Left lung (tissue), 14 donors: ENCODE measurements at places on chromosomes 13 and 19.

DNA sequence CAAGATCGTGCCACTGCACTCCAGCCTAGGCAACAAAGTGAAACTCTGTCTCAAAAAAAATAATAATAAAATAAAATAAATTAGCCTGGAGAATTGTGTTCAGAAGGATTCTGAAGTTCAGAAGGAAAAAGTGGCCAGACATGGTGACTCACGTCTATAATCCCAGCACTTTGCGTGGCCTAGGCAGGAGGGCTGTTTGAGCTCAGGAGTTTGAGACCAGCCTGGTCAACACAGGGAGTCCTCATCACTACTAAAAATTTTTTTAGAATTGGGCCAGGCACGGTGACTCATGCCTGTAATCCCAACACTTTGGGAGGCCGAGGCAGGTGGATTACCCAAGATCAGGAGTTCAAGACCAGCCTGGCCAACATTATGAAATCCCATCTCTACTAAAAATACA, 6.0 kb downstream of the RDH8 start:
- no peak for DNase-seq
- H3K36me3 ChIP-seq = no peaks in the 10 kb centered on the region
- H3K27ac ChIP-seq = no peak overlapping the region
- no peaks in the 10 kb centered on the region for H3K4me1 ChIP-seq
- H3K4me3 ChIP-seq = no peak overlapping the region
- peaks cover 38% of the 10 kb centered on the region for H3K27me3 ChIP-seq

DNA sequence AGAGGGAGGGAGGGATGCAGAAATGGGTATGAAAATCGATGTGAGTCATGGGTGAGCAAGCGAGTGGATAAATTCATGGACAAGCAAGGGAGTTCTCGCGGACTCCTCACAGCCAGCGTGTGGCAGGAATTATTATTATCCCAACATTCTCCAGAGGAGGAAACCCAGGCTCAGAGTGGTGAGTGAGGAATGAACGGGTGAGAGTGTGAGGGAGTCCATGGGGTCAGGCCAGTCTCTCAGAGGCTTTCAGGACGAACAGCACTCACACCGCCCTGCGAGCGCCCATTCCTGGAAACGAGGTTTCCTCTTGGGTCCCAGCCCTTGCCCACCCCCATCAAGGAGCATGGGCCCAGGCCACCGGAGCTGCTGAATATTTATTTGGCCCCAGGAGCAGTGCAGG, 6.3 kb upstream of the DNAAF3 start:
- no peaks in the 10 kb centered on the region for H3K36me3 ChIP-seq
- H3K4me3 ChIP-seq = no peak overlapping the region
- peaks cover 10% of the 10 kb centered on the region for H3K4me1 ChIP-seq
- peaks cover 66% of the 10 kb centered on the region for H3K27me3 ChIP-seq

DNA sequence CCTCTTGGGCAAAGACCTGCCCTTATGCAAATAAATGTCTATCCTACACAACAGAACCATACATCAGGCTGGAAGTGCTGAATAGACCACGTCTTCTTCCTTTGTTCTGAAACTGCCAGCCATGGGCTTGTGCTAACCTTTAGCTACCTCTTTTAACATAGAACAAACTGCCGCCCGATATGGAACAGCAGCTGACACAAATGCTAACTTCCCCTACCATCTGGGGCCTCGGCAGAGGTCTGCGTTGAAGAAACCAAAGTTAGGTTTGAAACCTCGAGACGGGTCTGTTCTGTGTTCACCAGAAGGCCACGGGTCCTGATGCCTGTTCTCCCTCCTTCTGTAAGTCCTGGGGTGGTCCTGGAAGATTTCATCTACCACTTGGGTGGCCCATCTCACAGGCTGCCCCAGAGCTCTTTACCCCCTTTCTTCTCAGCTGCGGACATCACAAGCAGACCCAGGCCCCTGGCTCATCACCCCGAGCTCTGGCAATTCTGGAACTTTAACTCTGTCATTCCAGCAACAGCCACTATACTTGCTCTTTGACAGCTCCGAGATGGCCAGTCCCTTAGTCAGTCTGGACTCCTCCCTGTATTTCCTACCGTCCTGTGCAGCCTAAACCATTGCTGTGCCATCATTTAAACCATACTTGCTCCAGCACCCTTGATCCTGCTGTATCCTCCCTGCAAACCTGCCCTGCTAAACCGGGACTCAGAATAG, 146.7 kb downstream of the USP12 start:
- no peak for DNase-seq
- H3K27me3 ChIP-seq = no peaks in the 10 kb centered on the region
- H3K36me3 ChIP-seq = no peaks in the 10 kb centered on the region
- no peak overlapping the region for H3K4me3 ChIP-seq
- H3K4me1 ChIP-seq = peaks cover 8% of the 10 kb centered on the region

DNA sequence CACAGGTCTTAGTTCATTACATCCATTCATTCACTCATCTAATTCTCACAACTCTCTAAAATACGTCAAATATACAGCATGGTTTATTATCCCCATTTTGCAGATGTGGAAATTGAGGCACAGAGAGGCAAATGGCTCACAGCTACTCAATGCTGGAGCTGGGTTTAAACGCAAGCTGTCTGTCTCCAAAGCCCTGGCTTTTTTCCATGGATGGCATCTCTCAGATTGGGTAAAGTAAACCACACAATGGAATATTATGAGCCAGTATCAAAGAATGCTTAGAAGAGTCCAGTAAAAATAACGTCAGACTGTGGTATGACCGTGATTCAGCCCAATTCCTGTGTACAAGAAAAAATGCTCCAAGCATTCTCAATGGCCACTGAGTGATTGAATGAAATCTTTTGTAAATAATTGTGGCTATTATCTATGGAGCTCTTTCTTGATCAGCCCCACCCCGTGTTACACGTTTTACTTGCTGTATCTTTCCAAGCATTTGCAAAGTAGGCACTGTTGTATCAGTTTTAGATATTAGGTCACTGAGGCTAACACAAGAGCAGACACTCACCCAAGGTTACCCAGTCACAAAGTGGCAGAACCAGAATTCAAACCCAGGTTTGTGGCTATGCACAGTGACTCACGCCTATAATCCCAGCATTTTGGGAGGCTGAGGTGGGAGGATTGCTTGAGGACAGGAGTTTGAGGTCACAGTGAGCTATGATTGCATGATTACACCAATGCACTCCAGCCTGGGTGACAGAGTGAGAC, 5.5 kb upstream of the ACP7 start:
- peaks cover 64% of the 10 kb centered on the region for H3K27me3 ChIP-seq
- peaks cover 6% of the 10 kb centered on the region for H3K4me1 ChIP-seq
- no peak overlapping the region for H3K27ac ChIP-seq
- no peaks in the 10 kb centered on the region for H3K36me3 ChIP-seq
- no peak overlapping the region for H3K4me3 ChIP-seq
- DNase-seq = no peak

DNA sequence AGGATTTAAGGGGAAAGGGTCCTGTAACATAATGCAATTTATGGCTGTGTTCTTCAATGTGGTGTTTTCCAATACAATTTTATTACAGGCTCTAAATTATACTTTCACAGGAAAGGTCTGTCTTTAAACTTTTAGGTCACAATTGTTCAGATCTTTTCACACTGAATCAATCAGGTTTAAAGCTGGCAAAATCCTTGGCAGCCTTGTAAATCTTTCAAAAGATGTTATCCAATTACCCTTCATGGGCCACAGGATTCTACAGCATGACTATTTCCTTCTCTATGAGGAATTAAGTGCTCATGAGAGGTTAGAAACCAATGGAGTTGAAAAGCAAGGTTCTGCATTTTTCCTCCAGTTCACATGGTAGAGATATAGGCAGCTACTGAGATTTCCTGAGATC, 211.5 kb upstream of the MIR17HG start:
- H3K27ac ChIP-seq = no peak overlapping the region
- no peaks in the 10 kb centered on the region for H3K4me1 ChIP-seq
- no peaks in the 10 kb centered on the region for H3K36me3 ChIP-seq
- H3K27me3 ChIP-seq = no peaks in the 10 kb centered on the region
- no peak for DNase-seq

GRCh38 chr19:1057176-1057855, 9.7 kb upstream of the ARHGAP45 start:
- peaks cover 57% of the 10 kb centered on the region for H3K36me3 ChIP-seq
- no peak overlapping the region for H3K4me3 ChIP-seq
- H3K4me1 ChIP-seq = no peaks in the 10 kb centered on the region
- no peak for DNase-seq

- no peaks in the 10 kb centered on the region for H3K4me1 ChIP-seq
- no peak for DNase-seq
- no peaks in the 10 kb centered on the region for H3K27me3 ChIP-seq
- H3K4me3 ChIP-seq = no peak overlapping the region
- H3K27ac ChIP-seq = no peak overlapping the region
- H3K36me3 ChIP-seq = no peaks in the 10 kb centered on the region
Measured at GRCh38 chr13:50140153-50140552, 124.9 kb downstream of the KCNRG start.

- H3K36me3 ChIP-seq = no peaks in the 10 kb centered on the region
- no peak overlapping the region for H3K4me3 ChIP-seq
- H3K27ac ChIP-seq = peak overlapping the region; percentile 41
- H3K4me1 ChIP-seq = peaks cover 39% of the 10 kb centered on the region
Measured at GRCh38 chr19:1860821-1861598, 2.4 kb downstream of the KLF16 start.

DNA sequence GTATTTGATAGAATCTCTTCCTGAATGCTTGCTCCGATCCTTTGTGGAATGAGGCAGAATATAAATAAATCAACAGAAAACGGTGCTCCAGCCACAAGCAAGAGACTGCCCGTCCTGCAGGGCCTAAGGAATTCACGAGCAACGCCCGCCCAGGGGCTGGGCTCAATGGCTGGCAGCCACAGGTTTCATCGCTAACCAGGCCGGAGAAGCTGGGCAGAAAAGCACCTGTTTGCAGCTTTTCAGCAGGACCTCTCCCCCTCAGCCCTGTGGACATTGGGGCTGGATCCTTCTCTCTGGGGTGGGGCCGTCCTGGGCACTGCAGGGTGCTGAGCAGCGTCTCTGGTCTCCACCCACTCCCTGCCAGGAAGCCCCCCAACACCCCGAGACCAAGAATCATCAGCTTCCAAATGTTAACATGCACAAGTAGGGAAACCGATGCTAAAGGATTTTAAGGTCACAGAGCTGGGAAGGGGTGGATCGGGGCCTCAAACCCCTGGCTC, 102.5 kb downstream of the GADD45B start:
- H3K4me3 ChIP-seq = peak overlapping the region; percentile 33
- H3K4me1 ChIP-seq = peaks cover 20% of the 10 kb centered on the region
- DNase-seq = no peak
- H3K36me3 ChIP-seq = no peaks in the 10 kb centered on the region
- no peaks in the 10 kb centered on the region for H3K27me3 ChIP-seq

DNA sequence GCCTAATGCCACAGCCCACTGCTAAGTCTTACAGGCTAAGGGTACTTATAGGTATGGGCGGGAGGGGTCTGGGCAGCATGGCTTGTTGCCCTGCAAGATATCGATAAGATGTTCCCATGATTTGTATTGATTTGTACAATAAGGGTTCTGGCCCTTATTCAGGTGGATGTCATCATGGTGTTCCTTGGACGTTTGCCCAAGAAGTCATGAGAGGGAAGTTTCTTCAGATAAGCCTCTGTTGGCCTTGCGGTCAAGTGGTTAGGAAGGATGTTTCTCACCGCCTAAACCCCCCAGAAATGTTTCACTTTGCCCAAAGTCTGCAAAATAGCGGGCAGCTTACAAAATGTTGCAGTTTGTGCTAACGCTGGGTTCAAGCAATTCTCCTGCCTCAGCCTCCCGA, 7.3 kb downstream of the PARP4 start:
- H3K36me3 ChIP-seq = peaks cover 42% of the 10 kb centered on the region
- H3K27me3 ChIP-seq = no peaks in the 10 kb centered on the region
- H3K4me1 ChIP-seq = peaks cover 6% of the 10 kb centered on the region
- no peak overlapping the region for H3K27ac ChIP-seq
- DNase-seq = no peak
- H3K4me3 ChIP-seq = no peak overlapping the region

DNA sequence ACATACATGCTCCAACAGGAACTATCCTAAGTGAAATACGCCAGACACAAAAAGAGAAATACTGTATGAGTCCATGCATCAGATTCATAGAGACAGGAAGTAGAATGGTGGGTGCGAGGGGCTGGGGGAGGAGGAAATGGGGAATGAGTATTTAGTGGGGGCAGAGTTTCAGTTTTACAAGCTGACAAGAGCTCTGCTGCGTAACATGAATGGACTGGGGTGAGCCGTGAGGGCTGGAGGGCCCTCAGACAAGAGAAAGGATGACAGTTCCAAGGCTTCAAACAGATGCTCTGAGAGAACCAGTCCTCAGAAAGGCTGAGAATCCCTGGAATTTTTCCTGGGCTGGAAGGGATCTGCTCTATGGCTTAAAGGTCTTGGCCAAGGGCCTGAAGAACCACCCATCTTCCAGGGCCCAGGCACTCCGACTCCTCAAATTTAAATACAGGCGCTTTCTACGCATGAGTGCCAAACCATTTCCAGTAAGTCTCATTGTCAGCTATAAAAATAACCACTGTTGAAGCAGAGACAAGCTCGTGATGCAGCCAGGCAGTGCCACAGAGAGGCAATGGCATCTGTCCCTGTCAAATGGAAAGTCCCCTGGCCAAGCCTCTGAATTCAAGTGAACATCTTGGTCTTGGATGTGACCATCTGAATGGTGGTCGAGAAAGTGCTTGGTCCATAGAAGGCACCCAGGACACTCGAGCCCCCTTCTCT, 17.5 kb downstream of the KLF2 start:
- no peak for DNase-seq
- H3K4me1 ChIP-seq = peaks cover 15% of the 10 kb centered on the region
- peak overlapping the region; percentile 42 for H3K27ac ChIP-seq
- no peaks in the 10 kb centered on the region for H3K36me3 ChIP-seq
- H3K4me3 ChIP-seq = no peak overlapping the region

- H3K27me3 ChIP-seq = no peaks in the 10 kb centered on the region
- DNase-seq = no peak
- H3K36me3 ChIP-seq = peaks cover 46% of the 10 kb centered on the region
- no peaks in the 10 kb centered on the region for H3K4me1 ChIP-seq
- no peak overlapping the region for H3K4me3 ChIP-seq
Measured at GRCh38 chr13:42312817-42313431, 41.0 kb downstream of the AKAP11 start.

- no peaks in the 10 kb centered on the region for H3K27me3 ChIP-seq
- no peak for DNase-seq
Measured at GRCh38 chr13:21823949-21824348, 153.1 kb downstream of the FGF9 start.

- H3K36me3 ChIP-seq = no peaks in the 10 kb centered on the region
- peak overlapping the region; percentile 74 for H3K4me3 ChIP-seq
- DNase-seq = no peak
- peak overlapping the region; percentile 100 for H3K27ac ChIP-seq
- H3K27me3 ChIP-seq = no peaks in the 10 kb centered on the region
Measured at GRCh38 chr19:18292462-18292809, 11.0 kb upstream of the JUND start.
